ENCODE measurements at places on chromosomes 5 and 9.

DNA sequence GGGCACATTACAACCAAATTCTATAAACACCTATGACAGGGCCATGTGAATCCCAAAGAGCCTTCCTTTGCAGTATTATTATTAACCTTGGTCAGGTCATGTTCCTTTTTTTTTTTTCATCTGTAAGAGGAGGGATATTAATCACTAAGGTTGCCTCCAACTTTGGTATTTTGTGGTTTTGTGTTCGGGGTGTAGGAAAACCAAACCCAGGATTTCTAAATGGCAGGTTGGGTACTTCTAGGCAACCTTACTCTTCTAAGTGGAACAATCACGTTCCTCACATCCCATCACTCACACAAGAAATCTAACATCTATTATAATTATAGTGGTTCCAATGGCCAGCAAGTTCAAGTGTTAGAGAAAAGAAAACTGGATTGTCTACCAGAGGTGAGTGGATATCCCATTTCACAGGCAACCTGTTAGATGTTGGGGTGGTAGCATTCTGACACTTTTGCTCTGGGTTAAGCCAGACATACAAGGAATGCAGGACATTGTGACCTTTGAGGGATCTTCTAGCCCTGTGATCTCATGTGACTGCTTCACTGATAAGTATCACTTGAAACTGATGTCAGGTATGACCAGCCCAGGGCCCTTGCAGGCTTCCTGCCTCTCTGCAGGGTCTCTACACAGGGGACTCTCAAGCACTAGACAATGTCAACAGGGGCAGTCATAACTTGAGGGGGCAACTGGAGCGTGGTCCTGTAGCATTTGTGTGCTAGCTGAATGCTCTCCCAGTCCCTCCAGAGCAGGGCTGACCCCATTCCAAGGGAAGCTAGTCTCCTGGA, 126.2 kb upstream of the VLDLR start:
- DNase-seq, result no peak

GRCh38 chr5:125120012-125120411, 373.6 kb upstream of the ZNF608 start:
- no peak for DNase-seq

GRCh38 chr9:99377790-99378775, 156.0 kb downstream of the SEC61B start:
- no peak for DNase-seq

DNA sequence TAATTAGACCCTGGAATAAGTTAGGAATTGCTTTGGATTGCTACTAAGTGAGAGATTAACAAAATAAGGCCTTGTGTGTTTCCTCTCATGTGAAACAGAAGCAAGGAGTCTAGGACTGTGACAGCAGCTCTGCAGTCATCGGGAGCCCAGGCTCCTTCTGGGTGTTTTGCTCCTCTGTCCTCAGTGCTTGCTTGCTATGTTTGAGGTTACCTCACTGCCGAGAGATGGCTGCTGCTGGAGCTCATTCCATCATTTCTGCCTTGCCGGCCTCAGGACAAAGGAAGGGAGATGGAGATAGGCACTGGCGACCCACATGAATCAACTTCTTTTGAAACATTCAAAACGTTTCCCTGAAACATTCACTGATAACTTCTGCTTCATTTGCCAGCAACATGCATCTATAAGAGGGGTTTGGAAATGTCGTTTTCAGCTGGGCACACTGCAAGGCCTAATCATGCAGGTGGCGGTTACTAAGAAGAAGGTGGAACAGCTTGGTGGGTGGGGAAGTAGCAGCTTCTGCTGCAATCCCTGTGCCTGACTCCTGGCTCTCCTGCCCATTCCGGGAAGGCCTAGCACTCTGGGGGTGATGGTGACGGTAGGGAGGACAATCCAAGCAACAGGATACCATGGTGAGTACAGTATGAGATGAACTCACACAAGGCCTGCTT, 77.2 kb upstream of the CD180 start:
- DNase-seq, result no peak

- no peak for DNase-seq
These were observed 406.9 kb downstream of the KDM4C start for GRCh38 chr9:7164440-7165330.

DNA sequence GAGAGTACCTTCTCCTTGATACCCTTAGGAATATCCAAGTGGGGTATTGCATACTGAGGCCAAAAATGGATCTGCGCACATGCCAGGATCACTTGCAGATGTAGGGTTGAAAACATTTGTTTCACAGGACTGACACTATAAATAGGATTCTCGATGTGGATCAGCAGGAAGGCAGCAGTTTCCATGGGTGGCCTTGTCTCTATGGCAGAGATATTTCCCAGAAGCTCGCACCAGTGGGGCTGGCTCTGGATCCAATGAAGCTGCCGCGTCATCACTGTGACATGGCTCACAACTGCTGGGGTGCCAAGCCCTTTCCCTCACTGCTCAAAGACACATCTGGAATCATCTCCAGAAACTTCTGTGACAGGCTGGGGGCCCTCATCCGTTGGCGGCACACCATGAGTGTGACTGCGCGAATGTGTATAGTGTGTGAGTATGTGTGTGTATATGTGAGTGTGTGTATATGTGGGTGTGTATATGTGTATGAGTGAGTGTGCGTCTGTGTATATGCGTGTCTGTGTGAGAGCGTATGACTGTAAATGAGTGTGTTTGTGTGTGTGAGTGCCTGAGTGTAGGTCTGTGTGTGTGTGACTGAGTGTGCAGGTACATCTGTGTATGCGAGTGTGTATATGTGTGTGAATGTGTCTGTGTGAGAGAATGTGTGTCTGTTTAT, 182.5 kb downstream of the GAS1 start:
- DNase-seq, result no peak

GRCh38 chr9:130806327-130806716, 28.7 kb upstream of the ABL1 start:
- DNase-seq, result no peak

GRCh38 chr5:103569313-103570060, 6.9 kb upstream of the NUDT12 start:
- DNase-seq, result no peak

DNA sequence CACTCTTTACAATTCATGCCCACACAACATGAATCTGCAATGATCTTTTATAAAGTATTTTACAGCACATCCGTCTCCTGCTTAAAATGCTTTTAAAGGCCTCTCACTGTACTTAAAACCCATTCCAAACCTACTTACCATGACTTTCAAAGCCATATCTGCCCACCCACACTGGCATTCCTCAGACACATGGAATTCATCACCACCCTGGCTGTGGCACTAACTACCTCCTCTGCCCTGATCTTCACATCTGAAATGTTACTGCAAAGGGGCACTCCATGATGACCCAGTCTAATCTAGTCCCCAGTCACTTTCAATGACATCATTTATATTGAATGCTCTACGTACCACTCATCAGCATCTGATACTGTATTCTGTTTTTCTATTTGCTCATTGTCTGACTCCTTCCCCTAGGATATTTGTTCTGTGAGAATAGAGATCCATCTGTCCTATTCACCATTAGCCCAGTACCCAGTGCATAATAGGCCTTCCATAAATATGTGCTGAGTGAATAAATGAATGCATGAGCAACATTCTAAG, 193.2 kb upstream of the KIF2A start:
- no peak for DNase-seq

GRCh38 chr5:32852535-32852934, 141.4 kb downstream of the NPR3 start:
- no peak for DNase-seq

- no peak for DNase-seq
These were observed 90.3 kb upstream of the ERCC6L2 start for GRCh38 chr9:95785209-95785608.

DNA sequence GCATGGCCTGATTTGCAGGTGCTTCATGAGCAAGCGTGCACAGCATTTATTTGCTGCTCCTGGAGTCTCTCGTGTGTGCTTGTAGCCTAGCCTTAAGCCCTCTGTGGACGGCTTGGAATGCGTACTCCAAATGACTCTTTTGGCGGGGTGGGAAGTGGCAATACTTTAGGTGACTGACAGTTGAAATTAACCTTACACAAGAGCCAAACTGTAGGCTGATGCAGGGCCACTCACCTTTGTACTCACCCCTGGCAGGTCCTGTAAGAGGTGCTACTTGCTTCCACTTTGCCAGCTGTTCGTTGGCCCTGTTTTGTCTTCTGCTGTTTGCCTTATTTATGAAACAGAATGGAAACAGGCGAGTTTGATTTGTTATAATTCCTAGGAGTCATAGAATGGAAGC, 22.9 kb downstream of the TENT4A start:
- DNase-seq, result no peak

DNA sequence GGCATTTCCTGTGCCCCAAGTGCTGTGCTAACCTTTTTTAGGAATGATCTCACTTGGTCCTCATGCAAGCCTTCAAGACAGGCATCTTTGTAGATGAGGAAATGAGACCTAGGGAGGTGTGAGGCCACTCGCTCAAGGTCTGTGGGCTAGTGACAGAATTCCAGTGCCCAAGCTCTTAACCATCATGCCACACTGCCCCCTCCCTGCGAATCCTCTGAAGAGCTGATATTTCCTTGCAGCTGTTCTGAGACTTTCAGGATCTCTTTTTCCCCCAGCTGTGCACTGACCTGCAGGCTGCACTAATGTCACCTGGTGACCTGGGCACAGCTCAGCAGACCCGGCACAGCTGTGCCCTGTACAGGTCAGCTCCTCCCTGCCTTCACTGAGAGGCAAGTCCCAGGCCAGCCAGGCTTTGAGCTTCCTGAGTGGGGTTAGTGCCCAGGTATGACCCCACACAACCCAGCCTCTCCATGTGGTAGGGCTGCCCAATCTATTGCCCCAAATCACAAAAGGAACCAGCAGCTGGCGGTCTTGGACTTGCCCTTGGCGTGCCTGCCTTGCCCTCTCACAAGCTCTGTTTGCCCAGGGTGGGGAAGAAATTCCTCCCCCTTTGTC, 32.7 kb downstream of the MORN5 start:
- DNase-seq, result no peak

DNA sequence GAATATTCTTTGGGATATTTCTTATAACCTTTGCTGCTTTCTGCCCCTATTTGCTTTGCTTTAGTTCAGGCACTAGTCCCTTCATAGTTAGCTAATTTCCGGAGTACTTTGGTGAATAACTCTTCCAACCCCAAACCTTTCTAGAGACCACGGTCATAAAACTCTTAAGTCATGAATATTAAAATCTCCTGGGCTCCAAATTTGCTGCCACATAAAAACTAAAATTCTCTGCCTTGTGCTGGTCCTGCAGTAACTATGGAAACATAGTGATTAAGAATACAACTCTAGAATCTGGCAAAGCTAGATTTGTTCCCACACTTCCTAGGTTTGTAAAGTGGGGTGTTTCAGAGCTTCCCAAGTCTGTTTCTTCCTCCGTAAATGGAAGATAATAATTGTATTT, 10.0 kb upstream of the ACTBL2 start:
- DNase-seq, result no peak

DNA sequence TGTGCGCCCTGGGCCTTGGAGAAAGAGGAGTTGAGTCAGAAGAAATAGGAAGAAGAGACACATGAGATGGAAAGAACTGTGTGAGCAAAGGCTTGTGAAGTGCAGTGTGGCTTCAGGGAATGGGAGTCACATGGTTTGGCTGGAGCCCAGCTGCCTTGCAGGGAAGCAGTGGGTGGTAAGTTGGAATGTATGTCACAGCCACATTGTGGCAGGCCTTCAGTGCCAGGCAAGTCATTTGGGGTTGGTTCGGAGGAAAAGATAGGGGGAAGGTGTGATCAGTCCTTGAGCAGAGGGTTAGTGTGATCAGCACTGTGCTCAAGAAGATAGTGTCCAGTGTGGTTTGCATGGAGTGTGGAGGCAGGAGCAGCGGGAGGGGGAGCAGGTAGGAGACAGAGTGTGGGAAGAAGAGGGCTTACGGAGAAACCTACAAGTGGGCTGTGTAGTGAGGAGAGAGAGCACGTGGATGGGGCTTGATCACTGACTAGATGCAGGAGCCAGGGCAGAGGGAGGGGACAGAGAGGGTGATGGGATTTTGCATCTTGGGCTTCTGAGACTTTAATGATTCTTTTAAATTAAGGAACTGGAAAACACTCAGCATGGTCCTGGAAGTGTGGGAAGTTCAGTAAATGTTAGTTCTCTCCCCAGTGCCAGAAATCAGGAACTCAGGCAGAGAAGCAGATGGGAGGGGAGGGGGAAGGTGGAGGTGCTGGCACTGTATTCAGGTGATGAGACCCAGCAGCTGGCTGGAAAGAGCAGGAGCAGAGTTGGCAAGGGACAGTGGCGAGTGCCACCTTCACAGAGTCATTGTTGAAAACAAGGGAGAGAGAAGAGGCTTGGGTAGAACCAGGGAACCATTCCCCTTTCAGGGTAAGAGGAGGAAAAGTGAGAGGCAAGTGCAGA, 46.6 kb downstream of the ARHGAP26 start:
- no peak for DNase-seq

DNA sequence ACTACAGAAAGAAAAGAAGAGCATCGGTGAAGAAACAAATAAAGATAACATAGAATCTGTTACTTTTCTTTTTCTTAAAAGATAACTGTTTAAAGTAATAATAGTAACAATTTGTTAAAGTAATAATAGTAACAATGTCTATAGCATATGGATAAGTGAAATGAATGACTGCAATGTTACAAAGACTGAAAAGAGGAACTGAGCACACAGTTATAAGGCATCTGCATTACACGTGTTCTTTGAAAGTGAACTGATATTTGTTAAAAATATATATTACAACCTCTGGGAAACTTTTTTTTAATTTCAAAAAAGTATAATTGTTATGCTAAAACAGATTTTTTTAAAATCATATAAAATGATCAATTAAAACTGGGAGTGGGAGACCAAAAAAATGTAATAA, 88.4 kb upstream of the FST start:
- no peak for DNase-seq

DNA sequence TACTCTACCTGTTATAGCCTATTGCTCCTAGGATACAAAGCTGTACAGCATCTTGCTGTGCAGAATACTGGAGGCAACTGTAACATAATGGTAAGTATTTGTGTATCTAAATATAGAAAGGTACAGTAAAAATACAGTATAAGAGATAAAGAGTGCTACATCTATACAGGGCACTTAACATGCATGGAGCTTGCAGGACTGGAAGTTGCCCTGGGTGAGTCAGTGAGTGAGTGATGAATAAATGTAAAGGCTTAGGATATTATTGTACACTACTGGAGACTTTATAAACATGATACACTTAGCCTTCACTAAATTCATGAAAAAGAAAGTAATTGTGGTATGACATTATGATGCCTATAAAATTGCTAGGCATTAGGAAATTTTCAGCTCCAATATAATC, 65.5 kb upstream of the OSMR start:
- DNase-seq, result no peak

GRCh38 chr5:177426566-177427210, at the start of gene GRK6:
TSS of gene GRK6 (plus strand) at chr5:177426676. CDS start at chr5:177426846, 170 bp downstream.
- peak; percentile 80 for DNase-seq

GRCh38 chr9:137464291-137464999, 5.3 kb upstream of the NSMF start:
- no peak for DNase-seq

GRCh38 chr9:18331310-18331684, 142.7 kb upstream of the ADAMTSL1 start:
- DNase-seq, result no peak

DNA sequence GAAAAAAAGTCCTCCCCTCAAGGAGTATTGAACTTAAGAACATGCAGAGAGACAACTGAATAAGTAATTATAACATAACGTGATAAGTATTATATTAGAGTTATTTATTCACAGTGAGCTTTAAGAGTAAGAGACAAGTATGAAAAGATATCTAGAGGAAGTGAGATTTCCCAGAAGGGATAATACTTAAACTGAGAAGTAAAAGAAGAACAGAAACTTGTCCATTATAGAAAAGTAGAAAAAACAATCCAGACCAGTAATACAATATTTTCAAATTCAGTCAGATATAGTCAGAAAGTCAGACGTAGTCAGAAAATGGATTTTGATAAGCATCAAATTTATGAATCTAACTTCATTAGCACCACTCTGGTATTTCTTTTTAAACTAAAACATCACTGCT, 613.0 kb upstream of the CCNG1 start:
- no peak for DNase-seq

Measured in GM06990 (cell line).